ENCODE measurements at places on chromosomes 2 and 18. TPM values are rescaled to one million over a fixed set of nuclear protein-coding genes. Genes with fewer than 3 reads are reported as not detected.

The CD226 gene
- 0.23 TPM for total RNA-seq

The ST8SIA5 gene
- not detected for total RNA-seq

The PIAS2 gene
- 9.9 TPM for total RNA-seq

The DSG4 gene
- not detected for total RNA-seq

The TIGD1 gene
- total RNA-seq = 4.9 TPM

The ERBB4 gene
- not detected for total RNA-seq

The ACMSD gene
- not detected for total RNA-seq

The ZNF519 gene
- 2.0 TPM for total RNA-seq

The GAL3ST2 gene
- total RNA-seq = 0.42 TPM

The NYAP2 gene
- not detected for total RNA-seq

The CPLX4 gene
- total RNA-seq = not detected

The CAVIN2 gene
- 48.1 TPM for total RNA-seq

The LCT gene
- 0.05 TPM for total RNA-seq
